Fibroblast of mammary gland (primary cell): ENCODE measurements at places on chromosomes 1 and 21.
A peak's percentile ranks its signal among the peaks of the same experiment; 100 is the strongest.

- no peak for DNase-seq
Observed at GRCh38 chr1:178142806-178143205, 48.9 kb downstream of the RASAL2 start.

GRCh38 chr1:966704-967300 is 520 bp downstream of the PLEKHN1 start:
- DNase-seq: peak; percentile 52

DNA sequence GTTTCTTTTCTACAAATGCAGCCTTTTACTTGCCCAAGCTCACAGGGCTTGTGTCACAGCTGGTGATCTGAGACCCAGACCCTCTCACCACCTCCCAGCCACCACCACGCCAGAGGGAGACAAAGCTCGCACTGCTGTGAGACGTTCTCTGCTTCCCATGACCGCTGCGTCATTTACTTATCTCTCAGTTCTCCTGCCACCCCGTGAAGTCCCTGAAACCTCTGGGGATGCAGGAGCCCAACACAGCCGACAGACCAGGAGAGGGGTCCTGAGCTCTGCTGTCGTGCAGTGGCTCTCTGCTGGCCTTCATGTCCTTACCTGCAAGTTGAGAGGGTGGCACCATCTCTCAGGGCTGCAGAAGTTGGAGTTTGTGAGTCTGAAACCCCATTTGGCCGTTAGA is 77.7 kb downstream of the SLC16A1 start:
- DNase-seq: no peak

DNA sequence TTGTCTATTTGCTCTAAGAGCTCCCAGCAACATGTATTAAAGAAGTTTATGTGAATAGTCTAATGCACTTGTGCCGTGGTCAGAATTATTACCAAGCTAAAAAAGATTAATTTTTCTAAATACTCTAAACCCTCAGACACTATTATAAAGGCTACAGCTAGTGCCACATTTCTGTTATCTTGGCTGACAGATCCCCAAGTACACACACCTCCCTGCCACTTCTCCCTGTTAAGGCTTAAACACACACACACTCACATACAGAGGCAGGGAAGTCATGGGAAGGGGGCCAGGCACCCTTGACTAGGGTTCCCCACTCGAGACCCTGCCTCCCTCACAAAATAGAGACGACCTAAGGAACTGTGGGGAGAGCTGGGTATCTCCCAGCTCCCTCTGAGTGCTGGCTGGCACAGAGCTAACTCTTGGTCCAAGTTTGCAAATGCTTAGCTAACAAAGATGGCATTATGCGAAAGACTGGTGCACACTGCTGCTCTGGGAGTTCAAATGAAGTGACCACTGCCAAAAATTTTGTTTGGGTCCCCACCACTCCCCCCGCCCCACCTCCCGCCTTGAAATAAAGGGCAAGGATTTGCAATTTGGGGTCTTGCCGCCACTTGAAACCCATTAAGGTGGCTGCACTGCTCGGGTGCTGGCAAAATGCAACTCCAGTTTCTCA is 9.8 kb downstream of the SSBP3 start:
- DNase-seq: no peak

- no peak for DNase-seq
Observed at GRCh38 chr1:177973585-177973984, 3.7 kb upstream of the SEC16B start.

GRCh38 chr1:112230232-112230631 is 165.8 kb upstream of the CTTNBP2NL start:
- DNase-seq: no peak

DNA sequence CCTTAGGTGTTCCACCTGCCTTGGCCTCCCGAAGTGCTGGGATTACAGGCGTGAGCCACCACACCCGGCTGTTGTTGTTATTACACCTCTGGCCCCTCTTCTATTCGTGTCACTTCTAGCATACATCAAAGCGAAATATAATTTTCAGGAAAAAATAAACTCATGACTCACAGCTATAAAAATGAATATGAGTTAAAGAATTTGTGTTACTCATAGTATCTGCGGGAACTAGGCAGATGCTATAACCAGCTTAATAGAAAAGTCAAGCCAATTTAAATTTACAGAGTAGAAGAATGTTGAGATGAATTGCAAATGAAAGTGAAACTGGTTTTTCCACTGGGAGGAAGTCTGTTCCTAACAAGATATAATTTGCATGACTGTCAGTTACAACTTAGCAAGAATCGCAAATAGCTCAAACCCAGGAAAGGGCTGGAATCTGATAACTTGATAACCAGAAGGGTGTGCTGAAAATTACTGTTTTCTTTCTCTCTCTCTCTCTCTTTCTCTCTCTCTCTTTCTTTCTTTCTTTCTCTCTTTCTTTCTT is 11.2 kb downstream of the OR2W3 start:
- peak; percentile 39 for DNase-seq

DNA sequence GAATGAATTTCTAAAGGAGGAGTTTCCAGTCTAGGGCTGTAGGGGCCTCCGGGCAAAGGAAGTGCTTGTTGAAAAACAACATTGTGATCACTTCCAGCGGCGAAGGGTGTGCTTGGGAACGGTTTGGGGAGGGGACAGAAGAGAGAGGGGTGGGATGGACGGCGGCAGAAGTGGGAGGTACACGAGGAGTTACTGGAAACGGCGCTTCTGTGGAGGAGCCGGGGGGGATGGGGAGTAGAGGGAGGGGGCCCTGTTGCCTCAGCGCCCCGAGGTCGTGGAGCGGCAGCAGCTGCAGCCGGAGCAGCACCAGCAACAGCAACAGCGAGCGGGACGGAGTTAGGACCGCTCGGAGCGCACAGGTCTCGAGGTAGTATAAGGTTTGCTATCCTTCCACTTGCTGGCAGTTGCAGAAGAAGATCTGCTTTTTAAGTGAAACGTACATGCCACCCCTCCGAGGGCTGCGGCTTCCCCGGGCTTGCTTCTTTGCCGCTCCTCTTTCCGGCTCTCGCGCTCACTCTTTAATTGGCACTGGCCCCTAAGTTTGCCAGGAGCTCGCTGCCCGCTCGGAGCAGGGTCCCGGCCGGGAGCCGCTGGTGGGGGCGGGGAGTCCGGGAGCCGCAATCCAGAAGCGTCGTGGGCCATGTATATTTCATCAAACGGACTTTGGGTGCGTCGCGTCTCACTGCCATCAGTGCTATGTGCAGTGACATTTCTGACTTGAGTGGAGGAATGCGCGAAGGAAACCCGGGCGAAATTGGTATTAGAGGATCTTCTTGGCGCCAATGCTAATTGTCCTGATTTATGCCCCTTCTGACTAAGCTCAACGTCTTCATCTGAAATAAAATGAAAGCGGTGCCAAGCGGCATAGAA is 771 bp upstream of the NTNG1 start:
- DNase-seq: peak; percentile 41

- no peak for DNase-seq
Observed at GRCh38 chr1:236351875-236352573, 42.1 kb upstream of the EDARADD start.

- DNase-seq: peak; percentile 25
Observed at GRCh38 chr1:93662481-93663207, 19.0 kb downstream of the BCAR3 start.

GRCh38 chr1:152967201-152967600 is 3.2 kb upstream of the SPRR4 start:
- DNase-seq: no peak
